Endodermal cell (in vitro differentiated cells): ENCODE measurements at places on chromosomes 13 and 19.
A peak's percentile ranks its signal among the peaks of the same experiment; 100 is the strongest.

DNA sequence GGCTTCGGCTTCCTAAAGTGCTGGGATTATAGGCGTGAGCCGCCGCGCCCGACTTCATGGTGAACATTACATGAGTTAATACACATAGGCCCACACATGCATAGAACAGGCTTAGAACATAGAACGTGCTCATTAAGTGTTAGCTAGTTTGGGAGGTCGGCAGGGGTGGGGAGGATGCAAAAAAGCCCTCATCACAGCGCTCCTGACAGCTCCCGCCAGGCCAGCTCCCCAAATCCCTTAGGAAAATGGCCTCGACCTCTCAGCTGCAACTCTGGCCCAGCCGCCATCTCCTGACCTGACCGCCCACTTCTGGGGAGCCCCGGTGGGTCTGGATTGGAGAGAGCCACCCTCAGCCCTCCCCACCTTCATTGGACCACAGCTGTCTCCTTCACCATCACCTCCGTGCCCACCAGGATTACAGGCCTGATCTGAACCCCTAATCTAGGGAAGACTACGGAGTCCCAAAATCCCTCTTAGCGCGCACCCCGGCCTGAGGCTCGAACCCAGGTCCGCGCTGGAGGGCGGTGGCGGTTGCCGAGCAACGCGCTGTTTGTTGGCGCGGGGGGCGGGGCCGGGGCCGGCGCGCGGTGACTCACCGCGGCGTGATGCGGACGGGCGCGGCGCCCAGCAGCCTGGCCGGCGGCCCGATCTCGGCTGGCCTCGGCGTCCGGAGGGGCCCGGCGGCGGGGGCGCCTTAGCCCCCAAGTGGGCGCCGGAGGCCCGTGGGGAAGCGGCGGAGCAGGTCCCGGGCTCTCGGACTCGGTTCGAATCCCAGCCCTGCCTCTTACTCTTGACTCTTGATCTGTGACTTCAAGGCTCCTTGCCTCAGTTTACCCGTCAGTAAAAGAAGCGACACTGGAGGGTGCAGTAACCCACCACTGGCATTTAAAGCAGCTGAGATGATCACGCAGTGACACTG lies 26.7 kb upstream of the NANOS3 start:
- peak; percentile 91 for DNase-seq

DNA sequence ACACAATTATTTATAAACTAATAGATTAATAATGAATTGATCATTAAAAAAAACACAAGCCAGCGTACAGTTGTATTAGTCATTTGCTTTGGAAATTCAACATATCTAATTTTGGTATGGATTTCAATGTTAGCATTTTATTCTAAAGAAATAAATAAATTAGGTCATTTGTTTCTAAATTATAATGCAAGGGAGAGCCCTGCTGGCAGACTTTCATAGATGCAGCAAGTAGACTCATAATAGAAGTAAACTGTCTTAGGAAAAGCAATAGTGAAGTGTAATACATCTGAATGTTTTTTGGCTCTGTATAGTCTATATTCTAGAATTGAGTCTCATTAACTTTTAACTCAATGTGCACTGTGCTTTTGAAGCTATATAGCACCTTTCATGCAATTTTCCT lies 982.4 kb upstream of the MIR17HG start:
- DNase-seq = no peak

DNA sequence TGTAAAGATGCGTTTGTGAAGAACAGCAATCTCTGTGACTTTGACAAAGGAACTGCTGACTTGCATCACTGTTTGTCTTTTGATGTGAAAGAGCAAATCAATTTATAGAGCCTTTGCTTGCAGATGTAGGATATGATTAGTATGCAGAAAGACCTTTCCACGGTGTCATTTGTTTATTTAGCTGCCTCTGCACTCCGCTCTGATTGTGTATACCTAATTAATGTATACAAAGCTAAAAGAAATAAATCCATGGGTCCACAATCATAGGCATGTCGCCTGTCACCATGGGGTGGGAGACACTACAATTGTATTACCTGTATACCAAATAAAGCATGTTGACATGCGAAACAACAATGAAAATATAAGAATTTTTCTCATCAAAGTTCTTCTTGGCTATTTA lies 410.7 kb downstream of the MZT1 start:
- no peak for DNase-seq

- DNase-seq = no peak
Observed at GRCh38 chr19:38557205-38557799, 60.5 kb downstream of the MAP4K1 start.

DNA sequence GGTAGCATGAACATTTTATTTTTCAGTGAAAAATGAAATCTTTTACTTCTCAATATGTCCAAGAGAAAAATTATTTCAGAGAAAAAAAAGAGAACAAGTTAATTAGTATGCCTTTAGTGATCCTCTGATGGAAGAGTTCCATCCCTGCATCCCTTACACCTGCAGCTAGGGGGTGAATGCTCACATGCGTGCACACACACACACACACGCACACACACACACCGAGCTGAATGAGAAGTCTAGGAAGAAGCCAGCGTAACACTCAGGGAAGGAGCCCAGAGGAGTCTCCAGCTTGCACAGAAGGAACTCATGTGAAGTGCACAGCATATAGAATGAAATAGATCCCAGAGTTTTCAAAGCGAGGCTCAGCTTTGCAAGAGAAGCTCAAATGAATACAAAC lies 510.5 kb downstream of the IRS2 start:
- DNase-seq = peak; percentile 79

GRCh38 chr19:51124729-51125128 lies at the start of gene SIGLEC9:
TSS of gene SIGLEC9 (plus strand) at chr19:51124906. CDS start at chr19:51124975, 69 bp downstream.
- no peak for DNase-seq

DNA sequence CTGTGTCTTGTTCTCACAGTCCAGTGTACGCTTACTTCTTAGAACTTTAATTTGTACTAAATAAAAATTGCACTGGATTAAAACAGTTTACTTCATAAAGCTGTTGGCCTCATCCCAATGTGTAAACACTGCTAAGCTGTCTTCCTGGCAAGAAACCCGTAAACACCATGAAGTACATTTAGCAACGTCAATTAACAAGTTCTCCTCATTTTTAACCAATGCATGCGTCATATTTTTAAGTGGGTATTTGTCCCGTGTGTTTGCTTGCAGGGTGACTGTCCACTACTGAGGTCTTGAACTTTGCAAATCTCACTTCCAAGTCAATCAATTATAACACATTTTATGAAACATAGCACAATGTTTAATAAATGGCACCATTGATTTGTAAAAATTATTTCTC lies 28.2 kb downstream of the LAIR2 start:
- DNase-seq = no peak

DNA sequence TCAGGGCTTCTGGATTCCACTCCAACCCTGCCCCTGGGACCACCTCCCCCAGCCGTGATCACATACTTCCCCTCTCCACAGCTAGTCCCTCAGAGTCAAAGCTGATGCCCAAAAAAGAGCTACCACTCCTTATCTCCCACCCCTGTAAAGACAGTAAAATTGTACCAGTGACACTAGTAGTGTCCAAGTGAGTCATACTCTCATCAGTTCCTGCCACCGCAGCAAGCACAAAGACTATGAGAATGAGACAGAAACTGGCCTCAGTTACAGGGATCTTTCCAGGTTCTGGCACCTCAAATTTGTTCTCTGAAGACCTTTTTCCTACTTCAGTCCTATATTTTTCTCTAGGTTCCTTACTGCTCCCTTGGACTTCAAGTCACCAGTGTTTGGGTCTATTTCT lies 144.2 kb downstream of the SPRY2 start:
- DNase-seq = no peak

- DNase-seq = no peak
Observed at GRCh38 chr13:53126841-53127245, 98.2 kb downstream of the OLFM4 start.

DNA sequence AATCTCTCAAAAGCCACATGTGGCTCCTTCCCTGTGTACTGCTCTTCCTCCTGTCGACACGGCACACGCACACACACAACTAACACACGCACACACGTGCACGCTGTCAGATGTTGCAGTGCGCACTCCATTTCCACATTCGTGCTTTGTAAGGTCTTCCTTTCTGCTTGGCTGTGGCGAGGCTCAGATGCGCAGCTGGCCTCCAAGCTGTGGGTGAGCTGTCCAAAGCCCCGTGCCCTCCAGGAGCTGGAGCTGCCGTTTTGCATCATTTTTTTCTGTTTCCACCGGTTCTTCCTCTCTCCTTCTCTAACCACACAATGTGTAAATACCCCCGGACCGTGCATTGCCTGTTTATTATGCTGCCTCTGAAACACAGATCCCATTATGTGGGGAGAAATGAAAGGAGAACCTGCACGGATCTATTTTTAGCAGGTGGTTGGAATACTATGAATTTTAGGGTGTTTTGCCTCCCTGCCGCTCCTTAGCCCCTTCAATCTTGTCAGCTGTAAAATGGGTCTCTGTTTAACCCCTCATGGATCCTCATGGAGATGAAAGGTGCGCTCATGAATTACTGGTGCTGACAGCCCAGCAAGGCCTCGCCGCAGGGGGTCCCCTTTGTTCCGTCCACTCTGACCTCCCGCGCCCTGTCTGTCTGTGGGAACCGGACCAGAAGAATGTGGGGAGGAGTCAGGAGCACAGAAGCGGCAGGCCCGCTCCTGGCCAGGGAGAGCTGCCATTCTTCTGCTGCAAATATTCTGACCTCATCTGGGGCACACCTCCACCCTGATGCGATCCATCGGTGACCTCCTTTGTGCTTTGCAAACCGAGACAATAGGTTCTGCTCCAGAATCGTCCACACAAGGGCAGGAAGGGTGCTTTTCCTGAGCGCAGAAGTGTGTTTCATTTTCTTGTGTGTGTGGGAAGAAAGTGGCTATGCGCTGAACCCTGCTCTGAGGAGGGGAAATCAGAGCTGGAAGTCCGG lies 137.7 kb downstream of the SOX1 start:
- peak; percentile 90 for DNase-seq

DNA sequence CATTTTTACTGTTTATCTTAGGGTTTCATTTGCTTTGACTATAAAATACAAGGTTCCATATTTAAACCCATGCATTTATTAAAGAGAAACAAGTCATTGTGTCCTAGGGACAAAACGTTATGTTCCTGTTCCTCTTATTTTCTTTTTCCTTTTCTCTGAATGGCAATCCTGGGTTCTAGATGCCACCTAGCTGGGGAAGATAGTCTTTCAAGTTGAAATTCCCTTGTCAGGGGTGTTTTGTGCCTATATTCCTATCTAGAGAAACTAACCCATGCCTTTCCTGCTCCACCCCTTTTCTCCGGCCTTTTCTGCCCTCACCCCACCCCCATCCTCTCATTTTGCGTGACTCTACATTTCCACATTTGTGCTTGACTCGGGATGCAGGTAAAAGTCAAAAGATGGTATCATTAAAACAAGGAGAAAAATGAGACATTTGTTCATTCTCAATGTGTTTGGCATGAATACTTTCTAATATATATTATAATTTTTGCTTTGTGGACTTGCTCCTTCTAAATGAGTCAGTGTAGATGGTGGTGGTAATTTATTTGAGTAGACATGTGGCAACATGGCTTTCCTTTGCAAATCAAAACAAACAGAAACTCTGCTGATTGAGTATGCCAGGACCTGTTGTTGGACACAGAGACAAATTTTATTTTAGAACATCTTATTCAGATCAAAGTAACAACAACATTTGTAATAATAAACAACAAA lies 26.8 kb upstream of the STARD13 start:
- no peak for DNase-seq

- DNase-seq = no peak
Observed at GRCh38 chr13:95204231-95204765, 97.0 kb downstream of the ABCC4 start.

GRCh38 chr13:45119991-45120864 lies at the start of gene GTF2F2:
TSS of gene GTF2F2 (plus strand) at chr13:45120510. CDS start at chr13:45120656, 146 bp downstream.
- peak; percentile 96 for DNase-seq

DNA sequence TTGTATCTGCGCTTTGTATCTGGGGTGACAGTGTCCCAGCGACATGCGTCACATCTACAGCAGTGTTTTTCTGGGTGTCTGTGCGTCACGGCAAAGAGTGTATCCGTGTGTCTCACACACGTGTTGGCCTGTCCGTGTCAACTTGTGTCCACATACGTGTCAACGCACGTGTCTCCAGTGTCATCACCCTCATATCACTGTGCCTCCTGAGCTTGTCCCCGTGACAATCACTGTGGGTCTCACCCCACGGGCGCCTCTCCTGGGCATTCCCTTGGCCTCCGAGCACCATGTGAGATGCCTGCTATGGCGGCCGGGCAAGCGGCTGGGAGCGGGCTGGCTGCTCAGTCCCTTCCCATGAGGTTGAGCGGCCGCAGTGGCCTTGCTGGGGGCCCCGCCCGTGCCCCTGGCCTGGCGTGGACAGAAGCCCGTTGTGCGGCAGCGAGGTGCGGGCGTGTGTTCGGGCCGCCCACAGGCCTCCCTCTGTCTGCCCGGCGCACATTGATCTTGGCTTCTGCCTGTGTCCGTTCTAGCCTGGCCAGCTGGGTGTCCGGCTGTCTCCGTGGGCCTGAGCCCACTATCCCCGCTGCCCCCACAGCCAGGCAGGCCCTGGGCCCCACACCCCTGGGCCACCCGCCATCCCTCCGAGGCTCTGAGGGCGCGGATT lies 6.4 kb downstream of the NFIX start:
- no peak for DNase-seq

DNA sequence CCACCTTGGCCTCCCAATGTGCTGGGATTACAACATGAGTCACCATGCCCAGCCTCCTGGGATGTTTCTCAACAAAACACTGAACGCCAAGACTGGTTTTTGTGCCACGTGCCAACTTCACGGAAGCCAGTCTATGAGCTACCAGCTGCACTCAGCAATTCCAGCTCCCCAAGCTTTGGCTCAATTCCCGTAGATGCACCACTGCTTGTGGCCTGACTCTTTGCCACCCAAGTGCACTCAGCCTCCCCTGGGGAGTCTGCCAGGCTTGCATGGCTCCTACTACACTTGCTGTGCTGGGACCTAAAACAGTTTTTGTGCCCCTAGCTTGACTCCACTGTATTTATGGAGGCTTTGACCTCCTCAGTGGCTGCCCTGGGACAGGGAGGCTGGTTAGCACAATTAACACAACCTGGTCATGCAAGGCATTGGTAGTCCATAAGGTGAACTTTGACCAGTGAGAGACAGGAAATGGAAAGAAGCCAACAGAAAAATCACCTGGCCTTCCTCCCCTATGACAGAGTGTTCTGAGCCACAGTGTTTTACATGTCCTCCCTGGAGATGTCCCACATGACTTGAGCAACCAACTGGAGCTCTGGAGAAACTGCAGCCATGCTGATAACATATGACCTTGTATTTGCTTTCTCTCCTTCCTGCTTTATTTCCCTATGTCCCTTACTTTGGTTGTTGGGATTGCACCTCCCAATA lies 1173.1 kb downstream of the UQCRFS1 start:
- no peak for DNase-seq

DNA sequence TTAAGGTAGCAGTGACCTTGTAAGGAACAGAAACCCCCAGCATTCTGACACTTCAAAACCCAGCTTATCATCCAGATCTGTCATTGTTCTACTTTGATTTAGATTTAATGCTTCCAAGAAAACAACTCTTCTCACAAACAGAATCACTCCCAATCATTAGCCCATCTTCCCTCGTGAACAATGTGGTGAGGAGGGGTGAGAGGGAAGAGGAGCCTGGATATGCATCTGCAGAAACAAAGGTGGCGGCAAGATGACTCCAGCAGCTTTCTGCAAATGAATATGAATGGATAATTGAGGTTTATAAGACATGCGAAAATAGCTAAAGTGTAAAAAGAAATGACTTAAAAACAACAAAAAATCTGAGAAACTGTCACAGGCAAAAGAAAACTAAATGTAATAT lies 859.9 kb upstream of the SLC10A2 start:
- DNase-seq = no peak
